ENCODE measurements at places on chromosomes 5 and 9.
A peak's percentile ranks its signal among the peaks of the same experiment; 100 is the strongest.

- DNase-seq = peak; percentile 68
These were observed 9.7 kb downstream of the TIGD6 start for GRCh38 chr5:149990518-149991376.

GRCh38 chr9:83701769-83702168 is 6.0 kb downstream of the UBQLN1 start:
- no peak for DNase-seq

DNA sequence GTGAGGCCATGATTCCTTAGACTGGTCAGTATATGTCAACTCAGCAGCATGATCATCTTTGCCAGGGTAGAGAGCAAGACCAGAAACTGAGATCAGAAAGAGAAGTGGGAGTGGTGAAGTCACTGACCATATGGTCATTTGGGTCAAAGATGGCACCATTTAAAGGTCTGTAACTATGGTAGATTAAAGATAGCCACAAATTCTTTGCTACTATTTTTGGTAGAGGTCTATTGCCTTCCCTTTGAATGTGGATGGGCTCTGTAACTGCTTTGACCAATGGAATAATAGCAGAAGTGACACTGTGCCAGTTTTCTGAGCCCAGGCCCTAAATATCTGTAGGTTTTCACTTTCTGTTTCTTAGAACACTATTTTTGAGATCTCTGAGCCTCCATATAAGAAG is 117.6 kb downstream of the PCSK1 start:
- no peak for DNase-seq

- DNase-seq = no peak
These were observed 50.5 kb downstream of the HSD17B3 start for GRCh38 chr9:96251451-96251850.

DNA sequence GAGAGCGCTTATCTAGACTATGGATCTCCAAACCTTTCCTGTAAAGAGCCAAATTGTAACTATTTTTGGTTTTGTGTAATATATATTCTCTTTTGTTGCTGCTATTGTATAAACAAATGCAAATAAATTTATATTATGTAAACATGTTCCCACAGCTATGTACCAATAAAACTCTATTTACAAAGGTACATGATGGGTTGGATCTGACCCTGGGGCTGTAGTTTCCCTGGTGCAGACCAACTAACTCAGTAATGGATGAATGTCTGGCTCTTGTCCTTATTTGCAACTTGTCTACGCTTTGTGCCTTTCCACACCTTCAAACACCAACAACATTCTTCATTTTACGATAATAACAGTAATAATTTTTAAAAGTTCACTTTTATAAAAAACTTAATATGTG is 27.5 kb upstream of the SPINK14 start:
- DNase-seq = no peak

DNA sequence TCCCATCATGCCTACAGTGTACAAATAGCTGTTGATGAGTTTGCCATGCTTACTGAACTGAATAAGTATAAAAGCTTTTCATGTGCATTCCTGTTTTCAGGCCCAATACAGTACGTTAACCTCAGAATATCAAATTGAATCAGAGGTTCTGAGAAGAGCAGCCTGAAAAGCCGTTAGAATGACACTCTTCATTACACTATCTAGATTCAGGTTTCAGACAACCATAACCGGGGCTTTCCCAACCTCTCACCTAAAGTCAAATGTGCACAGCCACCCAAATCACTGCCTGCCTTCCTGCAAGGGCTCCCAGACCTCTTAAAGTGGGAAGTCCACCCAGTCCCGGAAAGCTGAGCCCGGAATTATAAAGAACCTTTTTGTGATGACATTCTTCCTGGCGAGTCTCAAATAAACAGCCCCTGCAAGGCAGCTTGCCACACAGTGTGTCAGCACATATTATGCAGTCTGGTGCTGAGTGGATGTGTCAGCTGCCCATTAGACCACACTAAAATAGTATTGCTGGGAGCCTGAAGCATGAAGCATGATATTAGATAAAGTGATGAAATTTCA is 245.8 kb downstream of the TLE4 start:
- no peak for DNase-seq

GRCh38 chr5:177015156-177015555 is 7.3 kb upstream of the ZNF346 start:
- DNase-seq = no peak

DNA sequence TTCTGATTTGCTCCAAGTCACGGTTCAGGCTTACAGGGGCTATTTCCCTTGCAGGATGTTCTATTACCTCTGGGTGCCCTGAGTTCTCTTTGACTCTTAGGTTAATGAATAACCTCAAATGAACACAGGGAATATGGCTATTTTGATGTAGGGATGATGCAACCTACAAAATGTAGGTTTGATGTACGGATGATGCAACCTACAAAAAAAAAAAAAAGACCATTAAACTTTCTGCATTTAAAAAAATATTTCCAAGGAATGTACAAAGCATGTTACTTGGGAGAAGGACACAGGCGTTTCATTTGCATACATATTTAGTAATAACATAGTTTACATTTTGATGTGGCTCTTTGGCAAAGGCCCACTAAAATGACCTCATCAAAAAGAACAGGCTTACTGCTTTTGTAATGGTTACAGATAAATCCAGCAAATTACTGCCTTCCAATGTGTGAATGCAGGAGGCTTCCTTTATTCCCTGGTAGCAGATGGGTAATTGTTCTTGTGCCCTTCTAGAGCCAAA is 36.3 kb downstream of the ZNF474 start:
- no peak for DNase-seq

- no peak for DNase-seq
These were observed 181.7 kb downstream of the CDK5RAP2 start for GRCh38 chr9:120398286-120398685.

DNA sequence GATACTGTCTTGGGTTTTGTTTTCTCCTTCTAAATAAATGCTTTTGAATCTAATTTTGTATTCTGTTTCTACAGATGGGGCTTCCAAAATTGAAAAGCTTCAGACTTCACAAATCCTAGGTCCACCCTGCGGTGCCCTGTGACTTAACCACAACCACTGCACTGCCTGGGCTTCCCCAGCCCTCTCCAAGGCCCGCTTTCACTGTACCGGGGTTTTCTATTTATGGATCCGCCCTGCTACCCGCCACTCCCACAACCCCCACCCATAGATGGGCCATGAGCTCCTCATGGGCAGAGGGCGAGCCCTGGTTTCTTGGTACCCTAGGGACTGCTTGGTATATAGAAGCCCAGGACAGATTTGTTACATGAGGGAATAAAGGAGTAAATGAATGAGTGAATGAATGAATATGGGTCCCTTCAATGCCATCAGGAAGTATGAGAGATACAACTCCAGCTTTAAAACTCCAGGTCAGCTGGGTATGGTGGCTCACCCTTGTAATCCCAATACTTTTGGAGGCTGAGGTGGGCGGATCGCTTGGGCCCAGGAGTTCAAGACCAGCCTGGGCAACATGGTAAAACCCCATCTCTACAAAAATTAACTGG is 39.8 kb upstream of the NEK6 start:
- DNase-seq = no peak

- DNase-seq = no peak
These were observed 596.6 kb upstream of the ZNF608 start for GRCh38 chr5:125343015-125343414.

DNA sequence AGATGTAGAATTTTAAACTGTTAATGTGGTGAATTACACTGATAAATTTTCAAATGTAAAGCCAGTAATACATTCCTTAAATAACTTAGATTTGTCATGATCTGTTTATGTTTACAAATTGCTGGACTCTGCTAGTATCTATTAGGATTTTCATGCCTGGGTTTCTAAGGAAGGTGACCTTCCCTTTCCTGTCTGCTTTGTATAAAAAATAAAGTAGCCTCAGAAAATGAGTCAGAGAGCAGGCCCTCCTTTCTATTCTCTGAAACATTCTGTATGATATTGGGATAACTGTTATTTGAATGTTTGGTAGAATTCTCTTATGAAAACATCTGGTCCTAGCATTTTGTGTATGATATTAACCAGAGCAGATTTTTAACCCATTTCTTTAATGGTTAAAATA is 255.3 kb downstream of the SYK start:
- no peak for DNase-seq

- DNase-seq = no peak
These were observed 46.2 kb downstream of the TENT4A start for GRCh38 chr5:6759401-6759800.
